Thymus (tissue), 14 donors: ENCODE measurements at places on chromosomes 3 and 15.
A peak's percentile ranks its signal among the peaks of the same experiment; 100 is the strongest.

GRCh38 chr3:72990701-72991395 is 5.8 kb upstream of the PPP4R2 start:
- no peak for DNase-seq

- no peak for DNase-seq
Observed at GRCh38 chr3:47405820-47406761, 25.3 kb downstream of the PTPN23 start.

GRCh38 chr3:133745981-133746711 is at the start of gene TF:
TF (plus strand) TSS chr3:133746393; CDS start chr3:133746441, 48 bp downstream.
- no peak for DNase-seq

DNA sequence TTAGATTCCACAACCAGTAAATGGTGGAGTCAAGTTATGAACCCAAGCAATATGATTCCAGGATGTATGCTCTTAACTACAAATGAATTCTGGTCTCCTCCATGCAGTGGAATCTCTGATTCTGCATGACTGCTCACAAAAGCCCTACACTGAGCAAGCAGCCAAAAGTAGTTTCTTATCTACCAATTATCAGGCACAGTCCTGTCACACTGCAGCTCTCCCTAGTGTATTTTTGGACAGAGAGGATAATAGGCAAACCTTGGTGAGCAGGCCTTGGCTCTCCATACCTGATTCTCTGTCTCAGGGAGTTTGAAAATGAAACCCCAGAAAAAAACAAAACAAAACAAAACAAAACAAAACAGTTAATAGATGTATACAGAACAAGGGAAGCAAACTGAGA is 3.5 kb upstream of the SSR3 start:
- no peak for DNase-seq

- no peak for DNase-seq
Observed at GRCh38 chr15:28994831-28995596, 109.2 kb downstream of the APBA2 start.

GRCh38 chr15:62781081-62781497 is 261.5 kb upstream of the TPM1 start:
- no peak for DNase-seq

DNA sequence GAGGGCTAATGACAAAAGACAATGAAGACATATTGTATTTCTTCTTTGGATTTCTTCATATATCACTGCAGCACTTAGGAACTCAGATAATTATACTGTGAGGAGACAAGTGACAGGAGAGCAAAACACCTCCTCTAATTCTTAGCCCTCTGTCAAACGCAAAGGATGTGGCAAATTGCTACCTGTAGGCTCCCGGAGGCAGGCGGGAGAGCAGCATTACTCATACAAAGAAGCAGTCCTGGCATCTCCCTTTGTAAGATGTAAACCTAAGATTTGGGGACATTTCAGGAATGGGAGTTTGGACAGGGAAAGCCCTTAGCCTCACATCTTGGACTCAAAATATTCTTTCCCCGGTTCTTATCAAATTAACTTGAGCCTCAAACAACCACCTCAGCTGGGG is 460.8 kb downstream of the SOX2 start:
- no peak for DNase-seq

GRCh38 chr3:34034840-34035239 is 236.4 kb downstream of the PDCD6IP start:
- DNase-seq, result no peak

GRCh38 chr3:151216641-151217607 is 13.9 kb upstream of the GPR171 start:
- no peak for DNase-seq

DNA sequence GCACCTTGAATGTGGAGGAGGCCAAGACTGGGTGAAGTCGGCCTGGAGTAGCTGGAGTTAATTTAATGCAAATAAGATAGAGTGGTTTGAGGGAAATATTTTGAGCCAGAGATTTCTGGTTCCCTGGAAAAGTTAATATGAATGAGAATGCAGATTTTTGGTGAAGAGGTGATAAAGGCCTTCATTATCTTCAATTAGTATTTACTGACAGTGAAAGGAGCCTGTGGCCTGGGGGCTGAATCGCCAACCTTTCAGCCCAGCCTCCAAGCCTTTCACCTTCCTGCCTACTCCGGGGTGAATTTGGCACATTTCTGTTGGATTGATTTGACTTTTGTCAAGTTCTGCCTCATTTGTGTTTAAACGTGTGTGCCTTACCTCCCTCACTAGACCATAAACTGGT is 147.8 kb downstream of the SOX2 start:
- DNase-seq, result no peak

DNA sequence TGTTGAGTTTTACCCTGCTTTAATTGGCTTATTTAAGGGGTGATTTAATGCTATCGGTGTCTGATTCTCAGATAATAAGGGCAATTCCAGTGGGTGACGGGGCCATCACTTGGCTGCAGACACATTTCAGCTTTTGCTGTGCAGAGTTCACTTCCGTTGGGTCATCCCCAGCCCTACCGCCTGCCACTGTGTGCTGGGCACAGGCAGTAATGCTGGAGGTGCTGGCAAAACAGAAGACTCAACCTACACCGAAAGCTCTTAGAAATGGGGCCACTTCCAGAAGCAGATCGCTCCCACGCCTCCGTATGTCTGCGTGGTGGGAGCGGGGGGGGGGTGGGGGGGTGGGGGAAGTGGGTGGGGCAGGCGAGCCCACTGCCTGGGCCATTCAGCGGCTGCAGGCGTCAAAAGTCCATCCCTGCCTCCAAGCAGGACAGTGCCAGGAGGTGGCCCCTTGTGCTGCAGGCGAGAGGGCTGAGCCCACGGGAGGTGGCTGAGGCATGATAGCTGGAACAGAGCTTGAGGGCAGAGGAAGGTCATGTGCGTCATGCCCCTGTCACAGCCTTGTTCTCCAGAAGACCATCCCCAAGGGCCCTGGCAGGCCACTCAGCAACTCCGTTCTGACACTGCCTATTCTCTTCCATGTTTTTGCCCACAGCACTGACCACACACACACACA is 128.3 kb downstream of the ATP10A start:
- no peak for DNase-seq

- DNase-seq, result no peak
Observed at GRCh38 chr3:128382221-128382807, 84.4 kb downstream of the DNAJB8 start.

GRCh38 chr15:91032919-91033803 is 10.8 kb upstream of the VPS33B start:
- DNase-seq, result no peak

DNA sequence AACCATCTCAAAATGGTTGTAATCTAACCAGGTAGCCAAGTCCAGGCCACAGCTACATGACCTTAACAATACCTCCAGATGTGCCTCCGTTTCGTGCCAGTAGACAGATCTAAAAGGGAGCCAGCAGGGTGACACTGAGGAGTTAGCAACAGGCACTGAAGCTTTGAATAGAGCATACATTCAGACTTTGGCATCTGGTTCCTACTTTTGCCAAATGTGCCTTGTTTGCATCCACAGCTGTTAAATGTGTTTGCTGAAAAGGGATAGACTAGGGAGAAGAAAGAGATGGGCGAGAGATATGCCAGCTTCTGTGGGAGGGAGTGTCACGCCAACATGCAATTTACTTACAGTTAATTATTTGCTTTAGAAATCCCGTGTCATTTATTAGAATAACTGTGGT is 1433.9 kb upstream of the CADM2 start:
- DNase-seq, result no peak

GRCh38 chr3:52220380-52221026 is 4.9 kb downstream of the TLR9 start:
- peak; percentile 85 for DNase-seq

DNA sequence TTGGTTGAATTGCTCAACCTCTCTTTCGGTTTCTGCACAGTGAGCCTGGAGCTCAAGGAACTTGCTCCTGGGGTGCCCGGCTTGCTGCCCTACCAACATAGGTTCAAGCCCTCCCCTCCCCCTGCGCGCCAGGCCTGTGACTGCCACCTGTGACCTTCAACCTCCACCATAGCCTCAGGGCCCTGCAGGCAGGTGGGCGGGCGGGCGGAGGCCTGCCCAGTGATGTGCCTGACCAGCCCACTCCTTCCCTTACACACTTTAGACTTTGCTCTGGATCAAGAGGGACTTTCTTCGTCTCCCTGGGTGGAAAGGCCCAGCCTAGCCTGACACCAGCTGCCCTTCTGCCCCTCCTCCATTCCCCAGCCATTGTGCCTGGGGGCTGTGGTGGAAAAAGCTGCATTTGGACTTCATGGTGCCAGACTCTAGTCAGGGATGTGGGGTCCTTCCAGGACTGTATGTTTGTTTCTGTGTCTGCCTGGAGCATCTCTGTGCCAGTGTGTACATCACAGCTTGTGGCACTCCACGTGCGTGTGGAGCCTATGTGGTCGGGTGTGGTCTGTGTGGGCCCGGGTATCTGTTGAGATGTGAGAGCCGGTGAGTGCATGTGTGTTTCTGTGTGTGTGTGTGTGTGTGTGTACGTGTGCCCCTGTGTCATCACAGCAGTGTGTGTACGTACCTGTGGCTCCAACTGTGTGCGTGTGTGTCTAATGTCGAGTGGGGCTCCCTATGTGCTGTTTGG is 9.5 kb downstream of the PRKCD start:
- no peak for DNase-seq

GRCh38 chr3:24492971-24493551 is 1.6 kb downstream of the THRB start:
- no peak for DNase-seq

DNA sequence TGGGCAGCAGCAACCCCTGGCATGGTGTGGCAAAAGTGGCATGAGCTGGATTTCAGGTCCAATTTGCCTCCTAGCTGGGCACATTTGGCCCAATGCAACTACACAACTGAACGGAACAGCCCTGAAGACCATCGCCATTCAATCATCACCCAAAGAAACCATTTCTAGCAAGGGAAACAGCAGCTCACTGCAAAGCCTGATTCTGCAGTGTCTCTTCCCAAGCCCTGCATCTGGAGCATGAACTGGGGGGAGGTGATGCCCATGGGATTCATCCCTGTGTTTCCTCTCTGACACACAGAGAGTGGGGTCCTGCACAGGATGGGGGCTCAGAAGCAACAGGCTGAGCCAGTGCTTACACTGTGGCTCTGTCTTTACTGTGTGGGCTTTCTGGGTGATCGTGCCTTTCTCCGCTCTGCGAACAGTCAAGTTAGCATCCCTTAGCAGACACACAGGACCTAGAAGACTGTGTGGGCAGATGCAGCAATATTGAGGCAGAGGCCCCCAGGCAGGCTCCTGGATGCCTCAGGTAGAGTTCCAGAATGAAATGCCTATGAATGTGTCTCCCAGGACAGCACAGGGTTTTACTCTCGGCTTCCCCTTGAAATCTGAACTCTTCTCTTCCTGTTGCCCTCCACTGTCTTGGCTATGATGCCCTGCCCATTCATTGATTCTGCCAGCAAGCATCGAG is 91.1 kb upstream of the ALDH1A3 start:
- no peak for DNase-seq

GRCh38 chr3:194886836-194887235 is 201.2 kb downstream of the FAM43A start:
- no peak for DNase-seq

DNA sequence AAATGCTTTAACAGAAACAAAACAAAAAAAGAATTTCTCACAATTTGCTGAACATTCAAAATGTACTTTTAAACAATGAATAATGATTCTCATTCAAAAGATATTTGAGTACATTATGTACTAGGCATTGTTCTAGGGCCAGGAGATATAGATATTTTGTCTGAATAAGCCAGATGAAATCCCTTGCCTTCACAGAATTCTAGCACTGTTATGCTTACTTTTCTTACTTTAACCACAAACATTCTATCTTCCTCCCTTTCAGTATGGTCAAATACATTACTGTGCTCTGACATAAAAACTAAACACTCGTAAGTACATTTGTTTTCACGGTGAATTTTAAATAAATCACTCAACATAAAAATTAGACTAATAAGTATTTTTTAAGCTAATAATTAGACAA is 116.7 kb downstream of the ADAM10 start:
- DNase-seq, result no peak

DNA sequence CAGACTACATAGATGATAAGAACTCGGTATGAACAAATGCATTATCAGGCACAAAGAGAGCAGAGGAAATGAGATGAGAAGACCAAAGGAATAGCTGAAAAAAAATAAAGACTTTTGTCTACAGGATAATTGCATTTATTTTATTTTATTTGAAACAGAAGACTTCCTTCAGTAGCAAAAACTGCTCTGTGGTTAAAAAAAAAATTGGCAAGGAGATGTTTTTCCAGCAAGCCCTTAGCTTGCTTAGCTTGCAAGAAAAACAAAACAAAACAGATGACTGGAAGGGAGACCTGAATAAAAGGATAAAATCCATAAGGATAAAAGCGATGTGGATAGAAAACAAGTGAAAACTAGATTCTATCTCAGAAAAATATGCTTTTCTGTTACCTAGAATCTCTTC is 9.1 kb upstream of the PPM1L start:
- no peak for DNase-seq

GRCh38 chr3:42734263-42734860 is 31.8 kb upstream of the HHATL start:
- DNase-seq, result no peak

DNA sequence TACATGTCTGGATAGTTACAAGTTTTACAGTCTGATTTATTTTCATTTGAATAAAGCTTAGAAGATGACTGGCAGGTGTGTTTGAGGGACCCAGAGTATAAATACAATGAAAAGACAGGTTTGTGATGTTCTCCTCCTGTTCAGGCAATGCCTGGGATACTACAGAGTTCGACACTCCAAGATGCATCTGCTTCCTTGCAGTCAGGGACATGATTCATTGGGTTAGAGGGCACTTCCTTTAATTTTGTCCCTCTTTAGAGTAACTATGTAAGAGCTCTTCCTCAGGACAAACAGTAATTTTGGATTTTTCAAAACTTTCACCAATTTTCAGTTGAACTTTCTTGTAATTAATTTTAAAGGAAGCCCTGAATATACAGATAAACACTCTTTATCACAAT is 102.0 kb downstream of the LMLN start:
- DNase-seq, result no peak

- no peak for DNase-seq
Observed at GRCh38 chr3:38837358-38837757, 21.3 kb upstream of the SCN10A start.

DNA sequence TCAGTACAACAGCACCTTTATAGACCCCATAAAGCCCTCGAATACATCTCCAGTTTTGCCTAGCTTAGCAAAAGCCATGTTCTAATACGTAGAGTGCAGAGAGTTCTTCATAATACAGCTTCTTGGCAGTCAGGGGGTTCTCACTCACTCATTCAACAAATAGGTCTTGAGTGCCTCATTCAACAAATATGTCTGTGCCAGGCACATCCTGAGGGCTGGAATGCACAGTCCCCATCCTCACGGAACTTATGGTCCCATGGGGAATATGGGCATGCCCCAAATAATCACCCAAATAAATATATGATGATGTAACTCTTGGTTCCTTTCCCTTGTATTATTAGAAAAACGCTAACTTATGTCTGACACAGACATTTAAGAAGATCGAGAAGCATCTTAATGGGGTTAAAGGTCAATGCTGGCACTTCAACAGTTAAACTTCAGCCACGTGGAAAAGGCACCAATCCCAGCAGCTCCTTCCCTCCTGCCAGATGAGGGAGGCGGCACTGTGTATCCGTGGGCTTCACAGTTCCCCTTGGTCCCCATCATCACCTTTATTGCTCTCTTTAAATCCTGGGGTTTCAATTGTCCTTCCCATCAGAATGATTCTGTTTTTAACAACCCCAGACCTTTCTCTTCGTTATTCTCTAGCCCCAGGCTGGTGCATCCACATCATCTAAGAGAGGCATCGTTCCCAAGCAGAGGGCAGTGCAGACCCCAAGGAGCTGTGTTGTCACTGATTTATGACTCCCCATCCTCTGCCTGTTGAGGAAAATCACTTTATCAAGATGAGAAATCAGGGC is 18.9 kb upstream of the SEMA5B start:
- DNase-seq, result no peak
